NCI-H226 (cell line): ENCODE measurements at places on chromosomes 12 and 14.

DNA sequence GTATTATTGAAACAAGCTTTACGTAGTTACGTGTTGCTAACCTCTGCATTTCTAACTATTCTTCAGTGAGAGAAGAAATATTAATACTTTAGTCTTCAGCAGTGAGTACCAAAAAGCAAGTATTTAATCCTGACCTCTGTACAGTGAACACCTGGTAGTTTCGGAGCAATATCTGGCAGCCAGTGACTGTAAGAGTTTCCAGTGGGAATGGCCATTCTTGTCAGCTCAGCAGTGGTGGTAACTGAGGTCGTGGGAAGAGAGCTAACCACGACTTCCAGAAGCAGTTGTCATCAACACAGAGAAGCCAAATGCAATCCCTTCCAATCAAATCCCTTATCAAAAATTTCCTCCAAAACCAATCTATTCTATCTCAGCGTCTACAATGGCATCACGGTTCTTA lies 1500.2 kb upstream of the FLRT2 start:
- peak; percentile 16 for DNase-seq

DNA sequence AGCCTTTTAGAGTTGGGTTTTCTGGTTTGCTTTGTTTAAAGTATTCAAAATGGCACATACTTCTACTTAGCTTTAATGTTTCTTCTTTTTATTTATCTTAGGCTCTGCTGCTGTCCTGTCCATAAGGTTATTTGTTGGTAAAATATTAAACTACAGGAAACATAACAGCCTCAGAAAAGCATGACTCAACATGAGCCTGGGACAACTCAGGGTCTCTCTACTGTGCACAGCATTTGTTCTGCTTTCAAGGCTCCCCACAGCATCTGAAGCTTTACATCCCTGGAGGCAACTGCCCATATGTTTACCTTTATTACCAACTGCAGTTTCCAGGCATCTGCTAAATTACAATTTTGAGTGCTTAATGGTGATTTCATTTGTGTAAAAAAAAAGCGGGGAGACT lies 954.2 kb upstream of the FBXO33 start:
- no peak for DNase-seq

DNA sequence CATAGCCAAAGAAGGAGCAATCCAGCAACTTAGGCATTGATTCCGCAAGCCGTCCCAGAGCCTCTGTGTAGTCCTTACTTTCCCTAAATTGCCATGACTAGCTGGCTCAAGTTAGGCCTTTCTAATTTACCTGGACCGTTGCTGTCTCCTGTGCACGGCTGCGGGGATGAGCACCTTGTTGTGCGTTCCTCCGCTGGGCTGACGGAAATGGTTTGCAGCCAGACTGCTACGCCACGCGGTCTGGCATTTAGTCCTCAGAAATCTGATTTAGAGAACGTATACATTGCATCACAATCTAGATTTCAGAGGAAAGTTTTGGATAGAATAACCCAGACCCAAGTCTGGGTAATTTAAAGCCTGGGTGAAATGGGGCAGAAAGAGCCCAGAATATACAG lies 133.2 kb upstream of the ARHGAP5 start:
- DNase-seq = no peak

- no peak for DNase-seq
These were observed 218.9 kb upstream of the CDKN3 start for GRCh38 chr14:54177641-54178621.

- DNase-seq = no peak
These were observed 388.8 kb upstream of the USP15 start for GRCh38 chr12:61871485-61871810.

DNA sequence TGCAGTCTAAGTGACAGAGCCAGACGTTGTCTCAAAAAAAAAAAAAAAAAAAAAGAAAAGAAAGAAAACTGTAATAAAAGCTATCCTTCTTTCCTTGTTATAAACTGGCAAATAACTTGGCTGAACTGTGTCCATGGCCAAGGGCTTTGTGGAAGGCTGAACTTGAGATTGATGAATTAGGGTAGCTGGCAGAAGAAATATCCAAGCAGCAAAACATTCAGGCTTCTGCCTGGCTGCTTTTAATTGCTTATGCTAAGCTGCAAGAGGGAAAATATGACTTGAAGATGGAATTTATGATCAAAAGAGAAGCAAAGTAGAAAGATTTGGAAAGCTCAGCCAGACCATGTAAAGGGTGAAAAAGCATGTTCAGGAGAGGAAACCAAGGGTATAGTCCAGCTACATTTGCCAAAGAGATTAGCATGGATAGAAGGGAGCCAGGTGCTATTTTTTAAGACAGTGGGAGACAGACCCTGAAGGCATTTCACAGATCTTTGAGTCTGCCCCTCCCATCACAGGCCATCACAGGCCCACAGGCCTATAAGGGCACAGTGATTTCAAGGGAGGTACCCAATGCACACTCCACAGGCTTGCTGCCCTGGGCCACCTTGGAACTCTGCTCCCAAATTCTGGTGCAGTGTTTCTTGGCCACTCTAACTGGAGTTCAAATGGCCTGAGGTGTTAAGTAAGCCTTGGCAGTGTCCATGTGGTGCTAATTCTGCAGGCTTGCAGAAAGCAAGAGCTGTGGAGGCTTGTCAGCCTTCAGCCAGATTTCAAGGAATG lies 226.0 kb downstream of the AEBP2 start:
- DNase-seq = no peak

DNA sequence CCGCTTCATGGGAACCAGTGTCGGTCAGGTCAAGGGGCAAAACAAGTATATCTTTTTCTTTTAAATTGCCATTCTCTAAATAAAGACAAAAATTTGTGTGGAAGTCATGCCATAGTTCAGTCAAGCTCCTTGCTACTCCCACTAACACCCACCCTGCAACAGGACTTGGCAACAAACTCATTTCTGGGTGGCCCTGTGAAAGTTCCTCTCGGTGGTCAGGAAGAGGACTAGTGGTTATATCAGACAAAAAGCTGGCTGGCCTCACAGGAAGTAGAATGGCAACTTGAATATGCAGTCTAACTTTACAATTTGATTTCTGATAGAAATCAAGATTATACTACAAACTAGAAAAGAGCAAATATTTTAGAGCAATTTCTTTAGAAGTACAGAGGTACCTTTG lies 11.2 kb downstream of the DHRS7 start:
- no peak for DNase-seq

- DNase-seq = no peak
These were observed 157.8 kb upstream of the NUDT4 start for GRCh38 chr12:93219947-93220346.

GRCh38 chr12:89346741-89347324 lies 5.5 kb downstream of the DUSP6 start:
- DNase-seq = no peak

DNA sequence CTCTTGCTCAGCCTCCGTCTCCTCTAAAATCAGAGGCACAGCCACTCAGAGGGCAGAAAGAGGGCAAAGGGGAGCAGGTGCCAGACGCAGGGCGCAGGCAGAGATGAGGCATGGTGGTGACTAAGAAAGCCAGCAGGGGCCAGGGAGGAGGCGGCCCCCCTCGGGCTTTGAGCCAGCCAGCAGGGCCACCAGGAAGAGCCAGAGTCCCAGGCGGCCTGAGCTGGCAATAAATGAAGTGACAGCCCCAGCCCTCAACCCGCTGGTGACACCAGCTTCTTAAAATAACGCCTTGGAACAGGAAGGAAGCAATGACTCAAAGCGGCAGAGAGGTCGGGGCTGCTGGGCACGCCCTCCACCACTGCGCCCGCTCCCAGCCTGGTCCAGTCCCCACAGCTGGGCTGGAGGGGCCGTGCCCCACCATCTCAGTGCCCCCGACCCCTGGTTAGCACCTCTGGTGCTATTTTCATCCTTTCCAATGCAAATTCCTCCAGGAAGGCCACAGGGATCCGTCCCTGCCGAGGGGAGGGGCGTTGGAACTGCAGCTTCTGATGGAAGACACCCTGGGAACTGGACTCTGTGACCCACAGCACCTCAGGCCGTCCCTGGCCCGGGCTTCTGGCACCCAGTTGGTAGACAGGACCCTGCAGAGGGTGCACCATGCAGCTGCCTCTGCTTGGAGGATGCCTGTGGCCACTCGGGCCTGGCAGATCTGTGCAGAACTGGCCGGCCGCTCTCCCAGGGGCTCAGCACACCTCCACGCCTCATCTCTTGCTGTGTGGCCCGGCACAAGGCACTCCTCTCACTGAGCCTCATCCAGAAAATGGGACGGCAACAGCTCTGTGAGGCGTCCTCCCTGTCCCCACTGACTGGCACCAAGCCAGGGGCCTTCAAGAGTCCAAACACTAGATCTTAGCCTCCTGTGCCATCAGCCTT lies 113.7 kb downstream of the NCOR2 start:
- no peak for DNase-seq

DNA sequence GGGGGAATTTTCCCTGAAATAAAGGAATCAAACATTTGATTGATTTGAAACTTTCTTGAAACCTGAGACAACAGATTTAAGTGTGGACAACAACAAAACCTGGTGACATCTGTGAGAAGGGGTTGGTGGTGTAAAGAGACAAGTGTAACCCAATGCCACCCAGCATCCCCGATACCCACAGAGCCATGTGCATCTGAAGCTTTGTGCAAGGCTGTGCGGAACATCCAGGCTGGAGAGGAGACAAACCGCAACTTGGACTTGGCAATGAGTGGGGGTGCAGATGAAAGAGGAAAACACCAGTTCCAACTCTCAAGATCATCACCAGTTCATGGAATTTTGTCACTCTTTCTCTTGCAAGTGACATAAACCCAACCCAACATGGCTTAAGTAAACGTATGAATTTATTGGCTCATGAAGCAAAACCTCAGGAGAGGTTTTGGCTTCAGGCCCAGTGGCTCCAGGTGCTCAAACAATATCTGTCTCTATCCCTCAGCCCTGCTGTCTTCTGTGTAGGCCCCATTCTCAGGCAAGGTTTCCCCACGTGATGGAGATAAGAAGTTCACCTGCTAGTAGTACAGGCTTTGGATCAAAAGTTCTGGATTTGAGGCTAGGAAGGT lies 55.2 kb upstream of the NTF3 start:
- no peak for DNase-seq

GRCh38 chr12:108240027-108240785 lies 98.9 kb downstream of the CMKLR1 start:
- DNase-seq = no peak

- no peak for DNase-seq
These were observed 458.3 kb upstream of the SEL1L start for GRCh38 chr14:81991998-81992397.

- no peak for DNase-seq
These were observed 137.8 kb upstream of the GSC start for GRCh38 chr14:94907626-94908261.

GRCh38 chr12:52352951-52353350 lies 14.3 kb downstream of the KRT85 start:
- DNase-seq = no peak

DNA sequence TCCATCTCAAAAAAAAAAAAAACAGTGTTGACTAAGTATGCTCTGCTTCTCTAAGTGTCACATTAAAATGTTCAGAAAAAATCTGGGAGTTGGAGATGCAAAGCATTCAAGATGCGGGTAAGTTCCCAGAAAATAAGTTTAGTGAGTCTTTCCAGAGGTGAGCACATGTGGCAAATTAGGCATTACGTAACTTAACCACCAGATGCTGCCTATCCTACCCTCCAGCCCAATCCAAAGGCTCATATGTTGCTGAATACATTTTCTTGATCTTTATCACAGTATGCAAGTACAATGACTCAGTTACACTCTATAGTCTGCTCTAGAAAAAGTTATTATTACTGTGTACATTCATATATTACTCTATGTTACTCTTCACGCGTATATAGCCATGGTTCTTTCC lies 3.6 kb downstream of the SLC2A14 start:
- DNase-seq = no peak

- DNase-seq = peak; percentile 72
These were observed 64.5 kb upstream of the SLC35F4 start for GRCh38 chr14:57930241-57930975.

DNA sequence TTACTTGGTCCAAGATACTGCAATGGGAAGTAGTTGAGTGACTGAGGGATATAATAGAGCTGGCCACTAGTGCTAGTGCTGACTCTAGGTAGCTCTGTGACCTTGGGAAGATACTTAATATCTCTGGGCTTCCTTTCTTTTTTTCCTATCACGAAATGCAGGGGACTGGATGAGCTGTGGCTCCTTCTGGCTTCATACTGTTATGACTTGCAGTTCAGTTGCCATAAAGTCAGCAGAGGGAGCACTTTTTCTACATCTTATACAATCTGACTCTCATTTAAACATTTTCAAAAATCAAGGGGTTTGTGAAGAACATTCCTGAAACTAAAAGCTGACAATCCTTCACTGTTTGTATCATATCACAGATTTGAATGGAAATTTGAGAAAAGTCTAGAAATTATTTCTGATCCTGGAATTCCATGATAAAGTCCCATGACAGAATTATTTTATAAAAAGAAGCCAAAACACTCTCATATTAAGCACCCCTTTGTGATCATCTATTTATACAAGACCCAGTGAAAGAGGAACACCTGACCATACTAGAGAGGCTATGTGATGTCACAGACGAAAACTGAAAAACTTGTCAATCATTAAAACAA lies 5.3 kb downstream of the BHLHE41 start:
- peak; percentile 48 for DNase-seq

DNA sequence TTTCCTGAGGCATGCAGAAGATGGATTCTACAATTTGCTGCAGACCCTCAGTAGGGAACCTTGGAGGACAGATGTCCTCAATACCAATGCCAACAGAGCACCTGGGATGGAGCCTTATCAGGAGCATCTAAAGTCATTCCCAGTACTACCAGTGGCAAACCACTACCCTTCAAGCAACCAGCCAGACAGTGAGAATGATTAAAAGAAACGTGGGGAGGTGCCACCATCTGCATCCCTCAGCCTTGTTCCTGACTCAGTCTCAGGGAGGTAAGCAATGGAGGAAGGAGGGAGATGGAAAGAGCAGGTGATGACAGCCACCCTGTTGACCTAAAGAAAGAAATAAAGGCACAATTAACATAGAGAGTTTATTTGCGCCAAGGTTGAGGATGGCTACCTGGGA lies 175.2 kb upstream of the GRIN2B start:
- no peak for DNase-seq

GRCh38 chr14:26026384-26026783 lies 571.4 kb downstream of the NOVA1 start:
- no peak for DNase-seq

- DNase-seq = no peak
These were observed 84.3 kb downstream of the PHLDA1 start for GRCh38 chr12:75947156-75947723.

DNA sequence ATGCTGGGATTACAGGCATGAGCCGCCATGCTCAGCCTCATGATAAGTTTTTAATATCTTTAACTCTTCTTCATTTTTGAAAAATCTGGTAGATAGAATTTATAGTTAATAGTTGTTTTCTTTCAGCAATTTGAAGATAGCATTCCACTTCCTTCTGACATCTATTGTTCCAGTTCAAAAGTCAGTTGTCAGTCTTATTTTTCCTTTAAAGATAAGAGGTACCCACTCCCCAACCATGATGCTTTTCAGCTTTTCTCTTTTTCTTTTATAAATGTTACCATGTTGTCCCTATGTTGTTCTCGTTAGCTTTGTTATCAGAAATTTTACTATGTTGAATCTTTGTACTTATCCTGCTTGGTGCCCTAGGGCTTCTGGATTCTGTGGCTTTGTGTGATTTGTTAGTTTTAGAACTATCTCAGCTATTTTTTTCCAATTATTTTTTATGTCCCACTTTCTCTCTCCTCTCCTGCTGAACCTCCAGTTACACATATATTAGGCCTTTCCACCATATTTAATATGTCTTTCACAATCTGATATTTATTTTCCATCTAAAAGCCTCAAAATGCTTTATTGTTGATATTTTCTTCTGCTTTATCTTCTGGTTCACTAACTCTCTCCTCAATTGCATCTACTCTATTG lies 181.6 kb upstream of the FOXN3 start:
- DNase-seq = no peak

- no peak for DNase-seq
These were observed 149.7 kb upstream of the DCN start for GRCh38 chr12:91332302-91332701.
